Epithelial cell of esophagus (primary cell): ENCODE measurements at places on chromosomes 16 and 17.
A peak's percentile ranks its signal among the peaks of the same experiment; 100 is the strongest.

- no peak for DNase-seq
Observed at GRCh38 chr17:13086142-13086769, 68.4 kb upstream of the ELAC2 start.

GRCh38 chr16:50305441-50306061 is 39.2 kb downstream of the ADCY7 start:
- no peak for DNase-seq

DNA sequence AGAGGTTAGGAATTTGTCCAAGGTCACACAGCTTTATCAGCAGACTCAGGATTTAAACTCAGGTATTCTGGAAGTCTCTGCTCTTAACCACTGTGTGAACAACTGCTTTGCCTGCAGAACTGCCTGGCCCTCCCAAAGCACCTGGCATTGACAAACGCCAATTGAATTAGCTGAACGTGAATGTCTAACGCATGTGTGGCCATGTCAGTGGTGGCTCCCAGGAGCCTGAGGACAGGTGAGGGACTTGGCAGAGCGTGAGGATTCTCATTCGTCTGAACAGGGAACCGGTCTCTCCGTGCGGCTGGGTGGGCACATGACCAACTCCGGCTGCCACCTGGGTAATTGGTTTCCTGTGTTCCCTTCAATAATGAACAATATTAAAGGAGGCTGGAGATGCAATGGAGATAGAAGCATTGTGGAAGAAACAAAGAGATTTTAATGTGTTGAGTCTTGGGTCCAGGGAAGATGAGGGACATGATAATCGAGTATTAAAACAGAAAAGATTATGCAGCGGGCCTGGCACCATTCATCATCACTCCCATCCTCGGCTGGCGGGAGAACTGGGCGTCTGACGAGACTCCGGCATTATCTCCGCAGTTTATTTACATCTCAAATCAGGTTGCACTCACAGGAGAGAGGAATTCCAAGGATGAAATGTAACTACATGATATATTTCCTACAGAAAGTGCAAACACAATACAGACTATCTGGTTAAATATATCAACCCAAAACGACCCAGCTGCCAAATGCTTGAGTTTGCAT is 113.5 kb downstream of the NPIPB5 start:
- no peak for DNase-seq

GRCh38 chr16:30142672-30143346 is 19.8 kb upstream of the MAPK3 start:
- no peak for DNase-seq

GRCh38 chr17:44137891-44138709 is 3.6 kb upstream of the HROB start:
- peak; percentile 99 for DNase-seq
